IPS DF 19.7 (cell line): ENCODE measurements at places on chromosomes 12 and 14.

DNA sequence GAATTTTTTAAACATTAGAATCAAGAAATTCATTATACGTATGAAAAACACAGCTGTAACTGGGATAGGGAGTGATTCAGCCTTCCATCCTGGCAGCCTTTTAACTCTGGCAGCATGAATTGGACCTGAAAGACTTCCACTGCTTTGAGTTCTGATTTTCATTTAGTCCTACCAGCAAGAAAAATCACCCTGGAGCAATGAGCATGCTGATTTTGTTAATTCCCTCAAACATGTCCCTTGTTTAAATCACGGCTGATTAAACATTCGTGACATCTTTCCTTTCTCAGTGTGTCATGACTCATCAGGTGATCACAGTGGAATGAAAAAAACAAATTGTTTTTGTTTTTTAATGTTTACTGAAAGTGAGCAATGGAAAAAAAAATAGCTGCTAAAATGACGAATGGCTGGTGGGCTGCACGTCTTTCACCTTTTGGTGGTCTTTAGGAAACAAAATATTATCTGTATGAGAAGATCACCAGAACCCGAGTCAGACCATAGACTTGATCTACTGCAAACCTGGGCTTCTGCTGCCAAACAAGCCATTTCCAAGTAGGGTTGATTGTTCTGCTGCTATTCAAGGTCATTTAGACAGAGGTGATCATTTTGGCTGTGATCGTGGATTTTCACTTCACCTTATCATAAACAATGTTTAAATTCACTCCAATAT is 67.0 kb upstream of the CAND1 start:
- no peak for DNase-seq

DNA sequence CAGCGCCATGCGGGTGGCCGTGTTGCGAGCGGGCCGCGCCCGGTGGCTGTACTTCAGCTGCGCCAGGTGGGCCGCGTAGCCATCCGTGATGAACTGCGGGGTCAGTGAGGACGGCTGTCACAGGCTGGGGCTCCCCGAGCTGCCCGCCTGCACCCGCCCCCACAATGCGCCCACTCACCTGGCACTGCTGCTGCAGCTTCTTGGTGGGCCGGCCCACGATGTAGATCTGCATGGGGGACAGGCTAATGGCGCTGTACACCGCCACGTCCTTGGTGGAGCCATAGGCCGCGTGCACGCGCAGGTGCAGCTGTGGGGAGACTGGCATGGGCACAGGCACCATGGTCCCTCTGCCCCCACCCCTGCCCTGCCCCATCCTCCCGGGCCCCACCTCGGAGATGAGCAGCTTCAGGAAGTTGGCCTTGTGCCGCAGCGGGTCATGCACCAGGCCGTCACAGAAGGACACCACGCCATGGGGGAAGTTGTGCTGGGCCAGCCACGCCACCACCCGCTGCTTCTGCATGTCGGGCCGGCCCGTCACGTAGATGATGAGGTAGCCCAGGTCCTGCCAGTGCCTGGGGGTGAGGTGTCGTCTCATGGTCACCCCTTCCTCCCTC is 5.9 kb downstream of the ARL6IP4 start:
- DNase-seq = no peak

- DNase-seq = no peak
Measured at GRCh38 chr14:100278702-100279101, 27.5 kb downstream of the SLC25A29 start.

- no peak for DNase-seq
Measured at GRCh38 chr14:104249706-104250105, 111.3 kb downstream of the KIF26A start.

DNA sequence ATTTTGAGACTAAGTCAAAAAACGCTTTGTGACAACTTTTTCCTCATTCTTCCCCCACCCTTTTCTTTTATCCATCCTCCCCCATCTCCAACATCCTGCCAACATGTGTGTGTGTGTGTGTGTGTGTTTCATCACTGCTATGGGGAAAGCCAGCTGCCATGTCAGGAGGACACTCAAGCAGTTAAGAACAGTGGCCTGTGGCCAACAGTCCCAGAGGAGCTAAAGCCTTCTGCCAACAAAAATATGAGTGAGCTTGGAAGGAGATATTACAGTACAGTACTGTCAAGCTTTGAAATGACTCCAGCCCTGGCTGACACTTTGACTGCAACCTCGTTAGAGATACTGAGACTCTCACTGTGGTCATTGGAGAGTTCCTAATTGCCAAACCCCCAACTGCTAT is 5.0 kb upstream of the CSRP2 start:
- no peak for DNase-seq

GRCh38 chr12:130076126-130076525 is 86.1 kb upstream of the FZD10 start:
- no peak for DNase-seq

DNA sequence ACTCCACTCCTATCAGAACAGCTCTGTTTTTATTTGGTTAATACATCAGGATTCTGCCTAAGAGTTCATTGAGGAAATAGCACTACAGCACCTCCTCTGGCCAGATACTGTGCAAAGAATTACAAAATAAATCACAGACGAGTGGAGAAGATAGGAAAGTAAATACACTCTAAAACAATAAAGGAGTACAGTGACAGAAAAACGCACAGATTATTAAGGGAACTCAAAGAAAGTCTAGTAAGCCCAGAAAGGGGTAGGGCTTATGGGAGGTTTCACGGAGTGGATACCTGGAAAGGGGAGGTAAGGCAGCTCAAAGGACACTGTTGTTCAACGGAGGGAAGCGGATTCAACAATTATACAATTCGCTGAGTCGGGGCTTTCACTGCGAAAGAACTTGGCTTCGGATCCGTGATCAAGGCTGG is 5.5 kb downstream of the OR10AD1 start:
- no peak for DNase-seq

GRCh38 chr12:118645219-118645618 is 268.9 kb downstream of the SUDS3 start:
- DNase-seq = peak; percentile 15

DNA sequence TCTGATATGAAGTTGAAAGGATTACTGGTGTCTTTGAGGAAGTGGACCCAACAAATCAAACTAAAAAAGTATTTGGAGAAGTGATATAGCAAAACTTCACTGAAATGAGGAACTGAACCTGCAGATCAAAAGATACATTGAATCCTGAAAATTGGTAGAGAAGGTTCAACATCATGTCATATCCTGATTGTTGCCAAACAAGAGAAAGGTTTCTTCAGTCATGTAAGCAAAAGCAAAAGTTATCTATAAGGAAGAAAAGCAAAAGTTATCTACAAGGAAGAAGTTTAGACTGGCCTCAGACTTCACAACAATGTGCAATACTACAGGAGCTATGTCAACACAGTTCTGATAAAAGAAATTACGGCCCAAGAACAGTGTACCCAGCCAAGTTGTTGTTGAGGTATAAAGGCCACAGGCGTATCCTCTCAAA is 142.7 kb downstream of the RAD51B start:
- no peak for DNase-seq

GRCh38 chr14:94407906-94408305 is 19.5 kb upstream of the SERPINA1 start:
- DNase-seq = no peak

GRCh38 chr12:62371661-62372060 is 95.0 kb upstream of the MON2 start:
- no peak for DNase-seq

DNA sequence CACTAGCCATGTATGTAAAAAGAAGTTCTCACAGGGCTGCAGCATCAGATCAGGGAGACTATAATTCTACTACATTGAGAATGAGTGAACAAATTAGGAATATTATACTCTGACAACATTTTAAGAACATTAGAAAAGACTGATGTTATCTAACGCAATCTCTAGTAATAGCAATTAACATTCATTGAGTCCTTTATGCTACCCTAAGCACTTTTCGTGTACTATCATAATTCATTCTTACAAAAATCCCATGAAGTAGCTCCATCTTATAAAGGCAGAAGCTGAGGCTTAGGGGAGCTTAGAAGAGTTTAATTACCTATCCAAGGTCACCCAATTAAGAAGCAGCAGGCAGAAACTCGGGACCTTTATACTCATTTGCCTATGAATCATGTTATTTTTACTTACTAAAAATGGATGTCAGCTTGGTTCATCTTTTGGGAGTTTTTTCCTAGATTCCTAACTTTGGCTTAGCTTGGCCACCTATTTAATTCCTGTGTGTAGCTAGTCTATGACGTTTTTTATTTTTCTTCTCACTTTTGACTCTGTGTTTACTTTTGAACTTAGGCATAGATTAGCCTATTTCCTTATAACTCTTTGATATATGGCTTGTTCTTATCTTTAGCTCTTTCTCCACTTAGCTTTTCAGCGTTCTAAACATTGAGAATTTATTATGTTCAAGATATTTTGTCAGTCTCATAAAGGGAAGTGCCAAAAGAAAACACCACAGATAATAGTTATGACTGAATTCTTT is 333.5 kb upstream of the DCN start:
- DNase-seq = no peak

DNA sequence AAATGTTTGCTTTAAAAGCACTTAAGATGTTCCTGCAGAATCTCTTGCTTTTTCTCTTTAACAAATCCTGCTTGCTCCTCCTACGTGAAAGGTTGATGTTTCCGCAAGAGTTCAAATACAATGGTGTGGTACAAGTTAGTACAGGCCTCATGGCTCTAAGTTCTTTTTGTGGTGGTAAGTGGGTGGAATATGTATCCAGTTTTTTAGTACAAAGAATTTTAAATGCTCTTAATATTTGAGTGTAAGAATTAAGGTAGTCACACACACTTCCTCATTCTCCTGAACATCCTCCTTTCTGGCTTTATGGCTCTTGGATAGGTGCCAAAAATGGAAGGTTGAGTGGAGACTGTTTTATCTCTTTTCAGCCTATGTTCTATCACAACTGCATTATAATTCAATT is 1.8 kb downstream of the OTOGL start:
- DNase-seq = no peak

DNA sequence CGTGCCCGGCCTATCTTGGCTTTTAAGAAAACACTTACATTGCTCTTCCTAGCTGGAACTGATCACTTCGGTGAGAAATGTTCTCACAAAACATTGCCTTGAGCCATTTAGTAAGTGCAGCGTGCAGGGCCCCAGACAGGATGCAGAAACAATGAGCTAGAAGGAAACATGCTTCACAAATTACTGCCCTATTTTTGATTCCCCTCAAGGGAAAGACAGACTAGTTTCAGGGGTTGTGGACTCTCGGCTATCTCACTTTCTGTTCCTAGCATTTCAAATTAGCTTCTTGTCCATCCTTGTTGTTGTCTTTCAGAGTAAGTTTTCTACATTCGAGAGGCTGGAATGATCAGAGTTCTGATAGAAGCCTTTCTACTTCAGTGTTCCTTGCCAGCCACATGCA is 21.6 kb downstream of the TGFB3 start:
- no peak for DNase-seq

GRCh38 chr14:62436261-62436660 is 609.0 kb downstream of the KCNH5 start:
- no peak for DNase-seq

GRCh38 chr12:104050436-104050835 is 449 bp upstream of the GLT8D2 start:
- DNase-seq = no peak

DNA sequence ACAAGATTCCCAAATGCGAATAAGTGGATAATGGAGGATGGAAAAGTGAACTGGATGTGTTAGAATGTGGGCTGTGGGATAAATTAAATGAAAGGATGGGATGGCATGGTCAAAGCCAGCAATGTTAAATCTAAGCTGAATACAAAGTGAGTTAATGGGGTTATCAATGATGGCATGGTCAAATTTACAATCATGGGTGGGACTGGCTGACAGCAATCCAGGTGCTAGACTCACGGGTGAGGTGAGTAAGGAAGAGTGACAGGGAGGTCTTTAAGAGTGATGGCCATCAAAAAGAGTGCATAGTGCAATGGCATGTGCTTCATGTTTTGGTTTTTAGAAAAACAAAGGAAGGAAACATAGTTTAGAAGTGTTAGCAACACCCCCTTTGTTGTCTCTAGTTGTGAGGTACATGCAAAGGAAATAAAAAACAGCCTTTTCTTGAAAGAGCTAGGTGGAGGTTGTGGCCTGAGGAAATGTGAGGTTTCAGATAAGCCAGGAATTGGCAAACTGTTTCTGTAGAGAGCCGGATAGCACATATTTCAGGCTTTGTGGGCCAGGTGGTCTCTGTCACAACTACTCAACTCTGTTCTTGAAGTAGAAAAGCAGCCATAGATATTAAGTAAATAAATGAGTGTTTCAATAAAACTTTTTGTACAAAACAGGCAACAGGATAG is 328.7 kb downstream of the RPL10L start:
- no peak for DNase-seq

GRCh38 chr14:68785534-68786490 is 7.1 kb downstream of the ZFP36L1 start:
- DNase-seq = no peak

GRCh38 chr12:52541709-52542108 is 11.2 kb downstream of the KRT71 start:
- DNase-seq = no peak

DNA sequence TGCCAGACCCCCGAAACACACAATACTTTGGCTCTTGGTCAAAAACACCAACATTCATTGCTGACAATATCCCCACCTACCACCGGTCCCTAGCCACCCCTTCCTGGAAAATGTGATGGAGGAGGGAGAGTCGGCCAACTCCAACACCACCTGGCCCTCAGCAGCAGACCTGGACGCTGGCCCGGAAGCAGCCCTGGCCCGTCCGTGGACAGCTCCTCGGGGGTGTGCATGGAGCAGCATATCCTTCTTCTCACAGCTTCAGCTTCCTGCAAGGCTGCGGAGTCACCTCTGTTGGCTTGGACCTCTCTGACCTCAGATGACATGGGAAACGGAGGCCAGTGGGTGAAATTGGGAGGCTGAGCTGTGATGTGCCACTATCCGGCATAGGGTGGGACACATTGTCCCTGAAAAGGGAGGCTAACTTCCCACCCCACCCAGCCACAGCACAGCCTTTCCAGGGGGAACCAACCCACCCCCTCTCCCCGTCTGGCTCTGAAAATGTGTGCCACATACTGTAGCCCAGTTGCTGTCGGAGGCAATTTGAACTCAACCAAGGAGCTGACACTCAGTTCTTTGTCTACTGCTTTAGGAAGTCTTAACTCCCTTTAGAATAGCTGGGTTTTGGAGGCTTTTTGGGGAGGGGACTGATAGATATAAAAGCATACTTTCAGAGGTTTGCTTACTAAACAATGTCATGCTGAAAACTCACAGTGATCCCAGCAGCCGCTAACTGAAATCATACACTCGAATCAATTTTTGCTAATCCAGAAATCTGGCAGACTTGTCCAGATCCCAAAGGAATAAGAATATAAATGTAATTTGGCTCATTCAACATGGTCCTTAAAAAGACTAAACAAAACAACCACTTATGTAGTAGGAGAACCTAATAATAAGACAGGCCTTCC is 43.1 kb upstream of the LTA4H start:
- DNase-seq = no peak

GRCh38 chr14:90239139-90239538 is 17.2 kb upstream of the PSMC1 start:
- DNase-seq = no peak

- DNase-seq = no peak
Measured at GRCh38 chr14:61489932-61490331, 168.6 kb downstream of the PRKCH start.

- no peak for DNase-seq
Measured at GRCh38 chr12:43493261-43493797, 58.7 kb downstream of the ADAMTS20 start.
